ENCODE measurements at places on chromosomes 2 and 18. TPM values are rescaled to one million over a fixed set of nuclear protein-coding genes. Genes with fewer than 3 reads are reported as not detected.
A peak's percentile ranks its signal among the peaks of the same experiment; 100 is the strongest.

DNA sequence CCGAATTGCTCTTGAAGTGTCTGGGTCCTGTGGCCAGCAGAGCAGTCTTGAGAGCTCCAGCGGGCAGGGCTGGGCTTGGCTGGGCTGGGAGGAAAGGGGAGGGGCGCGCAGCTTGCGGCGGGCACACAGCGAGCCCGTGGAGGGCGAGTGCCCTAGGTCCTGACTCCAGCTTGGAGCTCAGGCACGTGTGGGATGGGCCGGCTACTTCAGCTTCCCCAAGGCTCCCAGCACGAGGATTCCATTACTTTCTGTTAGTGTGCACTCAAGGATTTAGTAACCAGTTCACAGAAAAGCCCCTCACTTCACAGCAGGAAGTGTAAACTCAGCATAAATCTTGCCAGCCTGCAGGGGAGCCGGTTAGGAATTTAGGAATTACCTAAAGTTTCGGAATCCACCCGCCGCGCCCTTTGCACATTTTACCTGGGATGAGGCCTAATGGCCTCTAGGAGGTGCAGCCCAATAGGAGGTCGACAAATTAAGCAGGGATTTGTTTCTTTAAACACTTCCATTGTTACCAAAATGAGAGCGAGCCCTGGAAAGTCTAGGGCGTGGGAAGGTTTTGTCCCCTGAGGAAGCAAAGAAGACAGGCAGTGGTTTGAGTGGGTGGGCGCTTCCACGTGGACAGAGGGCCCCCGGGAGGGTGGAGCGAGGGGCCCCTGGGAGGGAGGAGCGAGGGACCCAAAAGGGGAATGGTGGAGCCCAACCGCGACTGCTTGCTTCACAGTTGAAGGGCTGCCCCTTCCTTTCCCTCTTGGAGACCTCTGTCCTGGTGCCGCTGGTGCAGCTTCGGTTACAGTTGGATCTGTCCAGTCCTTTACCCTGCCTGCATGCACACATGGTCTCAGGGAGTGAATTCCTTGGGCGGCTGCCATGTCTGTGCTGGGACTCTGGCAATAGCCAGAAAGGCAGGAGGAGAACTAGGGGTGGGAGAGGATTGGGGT, 93.3 kb downstream of the CTAGE1 start:
- no peak for DNase-seq

- DNase-seq = no peak
These were observed 104.9 kb upstream of the LYPD6 start for GRCh38 chr2:149225446-149225845.

GRCh38 chr2:30366199-30366691, 80.8 kb upstream of the LCLAT1 start:
- peak; percentile 71 for DNase-seq

The SPATA3 gene
- 1.3 TPM for total RNA-seq

GRCh38 chr2:204869132-204869823, 324.0 kb downstream of the PARD3B start:
- no peak for DNase-seq

GRCh38 chr18:35406666-35407065, 29.5 kb upstream of the ZNF396 start:
- DNase-seq = no peak

The SPP2 gene
- not detected for total RNA-seq

DNA sequence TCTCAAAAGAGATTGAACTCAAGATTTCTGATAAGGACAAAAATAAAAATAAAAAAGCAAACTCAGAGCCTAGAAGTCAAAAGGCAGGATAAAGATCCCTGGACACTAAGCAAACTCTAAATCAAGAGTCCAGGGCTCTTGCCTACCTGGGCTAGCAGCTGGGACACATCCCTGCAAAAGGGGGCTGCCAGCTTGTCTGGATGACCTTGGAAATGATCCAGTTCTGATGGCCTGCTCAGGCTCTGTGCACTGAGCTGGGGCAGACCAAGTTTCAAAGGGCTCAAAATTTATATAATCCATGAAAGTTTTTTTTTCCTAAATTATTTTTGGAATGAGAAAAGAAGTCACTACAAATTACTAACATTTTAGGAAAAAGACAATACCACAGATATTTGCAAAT, 557.3 kb downstream of the CNTNAP5 start:
- DNase-seq = no peak

The DSC3 gene
- 0.02 TPM for total RNA-seq

GRCh38 chr2:128606837-128607236, 288.2 kb upstream of the HS6ST1 start:
- DNase-seq = no peak

DNA sequence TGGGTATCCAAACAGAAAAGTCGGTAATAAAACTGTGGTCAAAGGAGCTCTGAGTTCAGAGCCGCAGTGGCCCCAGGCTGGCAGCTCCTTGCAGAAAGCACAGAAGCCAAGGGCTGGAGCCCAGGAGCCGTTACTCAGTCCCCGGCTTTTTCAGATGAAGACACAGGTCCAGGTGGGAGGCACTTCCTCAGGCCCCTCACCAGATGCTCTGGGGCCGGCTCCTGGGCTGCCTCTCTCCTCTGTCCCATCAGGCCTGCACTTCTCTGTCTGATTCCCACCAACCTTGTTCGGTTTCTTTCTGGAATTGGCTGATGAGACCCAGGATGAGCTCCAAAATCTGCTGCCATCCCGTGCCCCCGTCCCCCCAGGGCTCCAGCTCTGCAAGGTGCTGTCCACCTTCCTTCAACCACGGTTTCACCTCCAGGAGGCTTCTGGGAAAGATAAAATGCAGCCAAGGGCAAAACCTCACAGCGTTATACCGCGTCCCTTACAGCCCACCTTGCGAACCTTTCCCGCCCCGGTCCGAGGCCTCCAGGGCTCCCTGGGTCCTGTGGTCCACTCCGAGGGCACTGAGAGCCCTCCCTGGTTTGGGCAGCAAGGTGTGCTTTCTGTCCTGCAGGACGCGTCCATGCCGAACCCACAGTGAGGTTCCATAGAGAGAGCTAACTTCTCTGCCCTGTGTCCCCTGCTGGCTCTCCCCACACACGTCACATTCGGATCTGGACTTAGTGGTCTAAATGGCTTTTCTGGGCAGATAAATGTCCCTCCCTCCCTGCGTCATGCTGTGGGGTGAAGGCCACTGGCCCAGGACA, 102.9 kb downstream of the TPO start:
- DNase-seq = no peak

- DNase-seq = no peak
These were observed 785 bp downstream of the ZNF892 start for GRCh38 chr2:95208106-95208505.

The LRATD1 gene
- total RNA-seq = not detected

DNA sequence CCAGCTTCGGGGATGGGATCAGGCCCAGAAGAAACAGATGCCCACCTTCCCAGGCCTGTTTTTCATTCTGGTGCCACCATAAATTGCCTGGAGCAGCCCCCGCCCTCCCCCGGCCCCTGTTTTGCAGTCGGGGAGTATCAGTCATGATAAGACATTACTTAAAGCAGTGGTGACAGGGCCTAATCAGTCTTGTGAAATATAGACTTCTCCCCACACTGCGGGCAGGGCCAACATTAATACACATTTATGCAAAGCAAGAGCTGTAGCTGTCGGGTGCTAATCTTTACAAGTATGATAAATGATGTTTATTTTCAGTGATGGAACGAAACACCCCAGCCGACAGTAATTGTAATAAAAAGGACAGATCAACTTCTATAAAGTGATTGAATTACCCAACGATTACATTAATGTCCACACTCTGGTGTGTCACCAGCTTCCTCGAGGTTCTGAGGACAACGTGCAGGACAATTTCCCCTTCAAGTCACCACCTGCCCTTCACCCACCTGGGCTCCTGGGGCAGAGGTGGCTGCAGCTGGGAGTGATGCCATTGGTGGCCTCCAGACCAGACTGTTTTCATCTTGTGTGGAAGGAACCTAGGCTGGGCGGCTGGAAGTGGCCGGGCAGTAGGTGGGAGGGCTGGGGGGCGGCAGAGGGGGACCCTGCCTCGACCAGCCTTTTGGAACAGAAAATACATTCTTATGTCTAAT, 226.0 kb downstream of the TFCP2L1 start:
- DNase-seq = no peak

DNA sequence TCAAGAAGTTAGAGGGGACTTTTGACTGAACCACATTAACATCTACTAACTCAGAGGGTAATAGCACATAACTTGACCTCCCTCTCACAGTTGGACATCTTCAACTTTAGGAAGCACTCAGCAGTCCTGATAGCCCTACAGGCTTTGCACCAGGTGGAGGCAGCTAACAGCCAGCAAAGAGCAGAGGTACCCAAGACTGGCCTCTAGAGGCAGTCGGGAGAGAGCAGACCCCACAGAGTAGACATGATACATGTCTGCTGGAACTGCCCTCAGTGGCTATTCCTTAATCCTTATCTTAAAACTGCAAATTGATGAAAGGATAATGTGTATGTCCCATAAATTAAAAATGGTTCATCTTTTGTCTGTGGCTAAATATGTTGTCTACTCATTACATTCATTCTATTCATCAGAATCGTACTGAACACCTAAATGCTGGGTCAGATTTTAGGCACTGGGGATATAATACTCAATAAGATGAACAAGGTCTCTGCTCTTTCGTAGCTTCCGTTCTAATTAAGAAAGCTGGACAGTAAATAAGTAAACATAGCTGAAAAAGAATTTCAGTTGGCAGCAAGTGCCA, 49.8 kb downstream of the CAB39 start:
- peak; percentile 44 for DNase-seq

DNA sequence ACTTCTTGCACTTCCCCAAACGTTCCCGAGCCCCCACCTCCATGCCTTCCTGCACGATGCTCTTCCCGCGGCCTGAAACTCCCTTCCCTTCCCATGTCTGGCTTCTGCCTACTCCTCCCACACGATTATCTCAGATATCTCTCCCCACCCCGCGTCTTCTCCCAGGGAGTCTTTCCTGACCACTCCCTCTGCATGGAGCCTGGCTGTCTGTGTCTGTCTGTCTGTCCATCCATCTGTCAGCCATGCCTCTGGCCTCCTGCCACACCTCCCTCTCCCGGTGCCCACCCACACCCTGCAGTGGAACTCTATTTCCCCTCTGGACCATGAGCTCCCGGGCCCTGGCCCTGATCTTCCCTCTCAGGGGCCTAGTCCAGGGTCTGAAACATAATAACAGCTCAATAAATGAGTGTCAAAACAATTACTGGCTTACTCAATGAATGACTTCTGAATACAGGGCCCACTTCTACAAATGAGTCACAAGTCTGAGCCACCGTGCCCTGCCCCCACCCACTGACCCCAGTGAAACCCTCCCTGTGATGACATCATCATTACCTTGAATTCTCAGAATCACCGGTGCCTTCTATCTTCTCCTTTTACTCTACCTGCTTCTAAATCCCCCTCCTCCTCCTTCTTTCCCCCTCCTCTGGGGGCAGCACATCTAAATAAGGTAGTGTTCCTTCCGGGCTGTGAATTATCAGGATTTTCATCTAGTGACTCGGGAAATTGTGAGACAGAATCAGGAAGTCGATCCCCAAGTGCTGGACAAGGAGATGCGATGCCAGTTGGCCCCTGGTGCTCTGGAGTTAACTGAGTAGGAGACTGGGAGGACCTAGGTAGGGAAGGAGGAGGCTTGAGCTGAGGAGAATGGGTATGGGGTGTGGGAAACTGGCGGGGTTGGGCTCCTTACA, 46.1 kb upstream of the PLB1 start:
- peak; percentile 95 for DNase-seq

DNA sequence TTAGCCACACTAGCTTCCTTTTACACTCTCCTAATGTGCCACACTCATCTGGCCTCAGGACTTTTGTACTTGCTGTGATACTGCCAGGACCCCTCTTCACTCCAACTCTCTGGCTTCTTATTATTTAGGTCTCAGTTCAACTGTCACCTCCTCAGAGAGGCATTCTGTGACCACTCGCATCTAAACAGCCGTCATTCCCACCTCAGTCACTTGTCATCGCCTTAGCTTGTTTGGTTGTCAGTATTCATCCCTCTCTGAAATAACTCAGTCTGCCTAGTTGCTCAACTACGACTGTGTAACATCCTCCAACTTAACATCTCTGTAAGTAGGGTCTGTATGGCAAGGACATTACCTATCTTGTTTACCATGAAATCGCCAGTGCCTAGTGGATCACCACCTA, 27.2 kb downstream of the MGAT4A start:
- DNase-seq = no peak

DNA sequence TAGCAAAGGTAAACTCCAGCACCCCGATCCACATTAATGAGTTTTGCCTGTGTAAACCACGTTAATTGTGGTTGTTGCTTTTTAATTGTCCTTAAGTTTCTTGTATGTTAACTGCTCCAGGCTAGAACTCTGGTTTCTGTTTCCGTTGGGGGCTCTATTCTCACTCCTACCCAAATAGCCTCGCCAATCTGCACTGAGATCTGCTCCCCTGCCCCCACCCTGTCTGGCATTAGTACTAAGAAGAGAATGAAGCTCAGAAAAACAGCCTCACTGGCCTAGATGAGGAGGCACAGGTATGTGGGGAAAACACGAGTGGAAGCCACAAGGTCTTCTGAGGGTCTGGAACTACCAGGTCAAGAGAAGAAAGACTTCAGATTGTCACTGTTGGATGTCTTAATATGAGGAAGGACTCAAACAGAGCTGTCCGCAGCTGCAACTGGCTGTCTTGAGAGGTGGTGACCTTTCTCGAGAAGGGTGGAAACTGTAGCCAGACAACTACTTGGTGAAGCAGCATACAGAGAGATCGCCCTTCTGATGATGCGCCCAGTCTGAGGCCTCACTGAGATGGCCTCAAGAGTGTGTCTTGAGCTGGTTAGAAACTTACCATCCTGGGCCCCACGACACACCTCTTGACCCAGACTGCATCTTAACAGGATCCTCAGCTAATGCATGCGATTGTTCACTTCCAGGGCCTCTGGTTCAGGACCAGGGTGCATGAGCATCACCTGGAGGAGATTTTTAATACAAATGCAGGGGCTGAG, 73.1 kb downstream of the TGOLN2 start:
- no peak for DNase-seq

DNA sequence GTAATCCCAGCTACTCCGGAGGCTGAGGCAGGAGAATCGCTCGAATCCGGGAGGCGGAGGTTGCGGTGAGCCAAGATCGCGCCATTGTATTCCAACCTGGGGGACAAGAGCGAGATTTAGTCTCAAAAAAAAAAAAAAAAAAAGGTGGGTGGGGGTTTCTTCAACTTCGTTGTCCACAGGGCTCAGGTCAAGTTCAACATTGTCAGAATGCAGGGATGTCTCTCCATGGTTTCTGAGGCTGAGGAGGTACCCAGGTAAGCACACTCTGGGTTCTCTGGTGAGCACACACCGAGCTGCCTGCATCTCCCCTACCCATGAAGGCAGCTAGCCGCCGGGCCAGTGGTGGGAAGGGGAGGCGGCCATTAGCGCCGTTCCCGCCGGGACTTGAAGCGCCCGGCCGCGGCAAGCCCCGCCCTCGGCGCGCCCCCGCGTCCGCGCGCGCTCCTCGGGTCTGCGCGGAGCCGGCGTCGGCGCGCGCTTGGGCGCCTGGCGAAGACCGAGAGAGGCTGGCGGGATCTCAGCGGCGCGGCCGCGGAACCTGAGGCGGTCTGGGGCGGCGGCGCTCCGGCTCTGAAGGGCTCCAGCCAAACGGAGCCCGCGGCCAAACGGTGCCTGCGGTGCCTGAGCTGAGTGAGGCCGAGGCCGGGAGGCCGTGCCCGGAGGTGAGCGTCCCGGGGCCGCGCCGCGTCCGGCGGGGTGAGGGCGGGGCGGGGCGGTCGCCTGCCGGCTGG, at the start of gene UBXN2A:
Gene UBXN2A (plus strand): TSS at position 477 of the 731 bp plus-strand sequence. CDS start 17,852 bp downstream, outside the sequence.
- DNase-seq = peak; percentile 85

The UGT1A6 gene
- total RNA-seq = not detected

Measured in activated CD4-positive, alpha-beta T cell treated with anti-CD3 and anti-CD28 coated beads for 36 hours (primary cell).